ENCODE measurements at places on chromosomes 1 and 21.

DNA sequence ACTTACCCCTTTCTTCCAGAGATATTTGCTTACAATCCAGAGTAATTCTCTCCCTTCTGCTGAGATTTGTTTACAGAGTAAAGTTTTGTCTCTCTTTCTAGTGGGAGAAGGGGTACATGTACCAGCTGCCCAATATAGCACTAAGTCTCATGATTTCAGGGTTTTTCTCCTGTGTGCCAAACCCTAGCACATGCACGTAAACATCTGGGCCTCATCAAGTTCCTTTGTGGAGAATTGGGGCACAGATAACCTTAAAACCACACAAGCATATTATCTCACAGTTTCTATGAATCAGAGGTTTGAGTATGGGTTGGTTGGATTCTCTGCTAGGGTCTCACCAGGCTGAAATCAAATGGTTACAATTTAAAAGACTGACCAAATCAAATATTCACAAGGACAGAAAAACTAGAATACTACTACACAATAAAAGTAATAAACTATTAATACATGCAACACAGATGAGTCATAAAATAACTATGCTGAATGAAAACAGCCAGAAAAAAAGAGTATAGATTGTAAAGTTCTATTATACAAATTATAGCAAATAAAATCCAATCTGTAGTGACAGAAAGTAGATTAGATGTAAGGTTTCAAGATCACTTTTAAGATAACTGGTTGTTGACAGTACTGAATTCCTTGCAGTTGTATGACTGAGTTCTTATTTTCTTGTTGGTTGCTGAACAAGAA, 347.4 kb upstream of the PTBP2 start:
- DNase-seq: no peak

DNA sequence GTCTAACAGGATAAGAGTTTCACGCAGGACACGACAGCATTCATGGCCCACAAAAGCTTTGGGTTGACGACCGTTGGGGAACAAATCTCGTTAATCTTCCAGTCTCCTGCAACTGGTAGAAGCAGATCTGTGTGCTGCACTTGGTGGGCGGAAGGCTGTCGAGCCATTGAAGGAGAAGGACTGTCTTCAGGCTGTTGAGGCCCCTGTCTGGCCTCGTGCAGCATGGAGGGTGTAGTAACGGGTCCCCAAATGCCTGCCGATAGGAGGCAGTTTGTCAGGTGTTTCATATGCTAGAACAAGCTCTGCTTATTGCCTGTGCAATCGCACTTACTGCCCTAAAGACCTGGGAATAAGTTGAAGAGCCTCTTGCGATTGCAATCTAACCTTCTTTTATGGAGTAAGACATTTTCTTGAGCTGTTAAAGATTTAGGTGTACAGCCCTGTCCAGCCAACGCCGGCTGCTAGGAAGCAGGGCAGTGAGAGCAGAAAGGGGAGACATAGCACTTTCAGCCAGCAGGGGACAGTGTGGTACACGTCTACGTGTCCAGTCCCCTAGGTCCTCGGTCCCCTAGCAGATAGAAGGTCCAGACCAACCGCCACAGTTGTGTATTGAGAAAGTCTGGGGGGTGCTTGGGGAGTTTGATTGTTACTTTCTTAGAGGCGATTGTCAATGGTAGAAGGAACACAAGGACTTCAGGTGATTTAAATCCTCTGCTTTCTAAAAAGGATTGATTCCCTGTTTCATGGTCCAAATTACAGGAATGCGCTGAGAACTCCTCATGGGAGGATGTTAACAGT, 102.3 kb upstream of the TMPRSS2 start:
- DNase-seq: no peak

GRCh38 chr21:14451546-14451945, 68.6 kb upstream of the HSPA13 start:
- no peak for DNase-seq

DNA sequence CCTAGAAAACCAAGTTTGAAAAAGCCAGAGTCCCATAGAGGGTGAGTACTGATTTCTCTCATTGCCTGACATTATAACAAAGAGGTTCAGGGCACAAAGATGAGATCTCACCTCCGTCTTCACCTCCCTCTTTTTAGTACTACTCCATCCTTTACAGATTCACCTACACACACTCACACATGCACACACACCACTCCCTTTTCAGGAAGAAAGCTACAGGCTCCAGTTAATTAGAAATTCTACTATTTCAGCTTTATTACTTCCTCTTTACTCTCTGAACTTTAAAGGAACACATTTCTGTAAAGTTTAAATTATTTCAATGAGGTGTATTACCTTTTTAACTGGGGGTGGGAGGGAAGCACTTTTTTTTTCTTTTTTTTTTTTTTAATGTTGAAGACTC, 59.6 kb upstream of the PRDX6 start:
- DNase-seq: no peak

DNA sequence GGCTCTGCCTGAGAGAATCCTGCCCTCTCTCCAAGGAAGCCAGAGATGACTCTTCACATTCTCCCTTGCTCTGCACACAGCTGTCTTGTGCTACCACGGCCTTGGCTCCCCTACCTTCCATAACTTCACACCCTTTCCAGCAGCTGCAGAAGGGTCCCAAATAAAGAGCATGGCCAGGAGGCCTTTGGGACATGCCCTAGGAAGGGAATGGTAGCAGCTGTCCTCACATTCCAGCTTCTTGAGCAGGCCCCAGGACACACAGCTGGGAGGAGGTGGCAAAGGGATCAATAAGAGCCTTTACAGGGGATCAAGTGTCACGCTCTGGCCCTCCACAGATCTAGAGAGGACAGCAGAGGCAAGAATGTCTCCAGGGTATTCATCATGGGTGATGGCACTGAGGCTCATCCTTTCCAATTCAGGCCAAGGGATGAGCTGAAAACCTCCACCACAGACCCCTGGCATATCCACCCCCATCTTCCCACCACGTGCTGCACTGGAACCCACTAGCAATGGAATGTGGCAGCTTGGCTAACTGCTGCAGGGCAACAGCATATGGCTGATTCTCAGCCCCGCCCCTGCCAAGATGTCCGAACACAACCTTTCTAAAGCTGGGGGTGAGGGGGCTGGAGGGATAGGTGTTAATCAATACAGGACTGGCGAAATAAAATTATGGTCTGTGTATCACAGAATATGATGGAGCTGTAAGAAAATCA, 17.8 kb upstream of the RAB29 start:
- no peak for DNase-seq

DNA sequence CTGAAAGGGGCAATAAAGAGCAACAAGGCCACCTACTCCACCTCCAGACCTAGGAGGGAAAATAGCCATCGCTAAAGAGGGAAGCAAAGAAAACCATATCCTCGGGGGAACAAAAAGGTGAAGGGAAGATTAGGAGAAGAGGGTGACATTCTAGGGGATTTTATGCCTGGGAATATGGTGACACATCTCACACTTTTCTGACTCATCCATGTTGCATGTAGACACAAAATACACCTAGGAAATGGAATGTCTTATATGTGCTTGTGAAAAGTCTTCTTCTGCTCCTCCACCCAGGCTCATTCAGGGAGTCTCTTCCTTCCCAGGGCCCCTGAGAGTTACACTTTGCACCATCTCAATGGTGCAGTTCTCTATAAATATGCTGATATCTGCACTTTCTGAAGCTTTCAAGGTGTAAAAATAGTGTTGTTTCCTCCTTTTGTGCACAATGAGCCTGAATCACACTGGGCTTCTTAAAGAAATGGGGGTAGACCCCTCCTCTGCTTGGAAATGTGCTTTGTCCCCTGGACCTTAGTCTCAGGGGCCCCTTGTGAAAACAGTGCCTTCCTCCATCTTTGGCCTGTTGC, 195.9 kb downstream of the CYYR1 start:
- DNase-seq: no peak

- DNase-seq: no peak
Measured at GRCh38 chr21:28483301-28484035, 509.2 kb downstream of the LTN1 start.

- no peak for DNase-seq
Measured at GRCh38 chr1:213154056-213154685, 103.1 kb downstream of the RPS6KC1 start.

DNA sequence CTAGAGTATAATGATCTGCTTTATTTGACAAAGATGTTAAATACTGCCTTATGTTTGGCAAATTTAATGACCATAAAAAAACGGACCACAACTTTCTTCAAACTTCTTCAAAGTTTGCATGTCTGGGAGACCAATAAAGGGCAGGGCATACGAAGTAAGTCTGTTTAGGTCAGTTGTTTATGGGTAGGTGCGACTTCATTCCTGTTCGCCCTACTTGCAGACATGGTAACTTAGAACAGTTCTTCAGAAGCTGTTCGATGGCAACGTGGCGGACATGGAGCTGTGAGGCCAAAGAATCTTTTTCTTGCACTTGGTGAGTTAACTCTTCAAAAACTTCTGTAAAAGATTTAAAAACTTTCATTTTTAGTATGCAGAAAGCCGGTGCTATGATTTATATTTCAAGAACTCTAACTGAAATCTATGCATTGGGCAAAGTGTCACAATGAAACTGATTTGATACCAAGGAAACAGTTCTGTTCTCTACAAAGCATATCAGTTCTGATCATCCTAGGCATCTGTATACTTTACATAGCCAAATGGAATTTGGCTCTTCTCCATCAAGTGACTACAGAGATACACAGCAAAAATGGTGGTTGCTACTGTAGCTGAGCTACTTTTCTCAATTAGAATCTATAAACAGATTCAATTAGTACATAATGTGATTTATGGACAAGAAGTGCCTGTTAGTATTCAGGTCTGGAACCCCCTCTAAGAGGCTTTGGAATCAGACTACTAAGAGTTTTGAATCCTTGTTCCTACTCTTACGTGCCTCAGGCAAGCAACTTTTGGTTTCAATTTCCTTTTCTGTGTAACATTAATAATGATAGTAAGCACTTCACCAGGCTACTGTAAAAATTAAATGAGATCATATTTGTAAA, 25.7 kb downstream of the C21orf91 start:
- DNase-seq: peak; percentile 32

DNA sequence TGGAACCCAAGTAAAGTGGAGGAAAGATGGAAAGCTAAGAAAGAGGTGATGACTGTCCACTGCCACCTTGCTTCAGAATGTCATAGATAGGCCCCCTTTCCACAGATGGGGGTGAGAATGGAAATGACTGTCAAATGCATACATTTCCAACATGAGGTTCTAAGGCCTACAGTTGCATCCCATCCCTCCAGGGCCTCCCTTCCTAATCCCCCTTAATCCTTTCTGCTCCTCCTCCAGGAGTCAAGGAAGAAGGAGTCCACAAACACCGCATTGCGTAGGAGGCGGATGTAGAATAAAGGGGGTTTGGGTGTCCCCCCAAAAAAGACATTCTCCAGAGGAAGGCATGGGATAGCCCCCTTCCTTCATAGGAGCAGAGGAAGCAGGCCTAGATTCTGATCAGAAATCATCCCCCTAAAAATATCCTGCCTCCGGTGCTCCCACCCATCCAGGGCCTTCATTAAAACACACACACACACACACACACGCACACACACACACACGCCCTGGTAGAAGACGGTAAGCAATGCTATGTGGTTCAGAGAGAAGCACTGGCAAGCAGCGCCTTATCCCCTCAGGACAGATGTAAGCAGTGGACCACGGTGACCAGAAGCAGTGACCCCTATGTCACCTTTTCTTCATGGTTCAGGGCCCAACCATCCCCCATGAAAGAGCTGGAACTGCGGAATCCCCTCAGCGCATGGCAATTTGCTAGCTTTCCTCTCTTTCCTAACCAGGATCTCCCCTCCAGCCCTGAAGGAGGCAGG, 2.0 kb downstream of the SV2A start:
- DNase-seq: no peak

- DNase-seq: no peak
Measured at GRCh38 chr1:220113136-220113695, 19.3 kb downstream of the IARS2 start.

DNA sequence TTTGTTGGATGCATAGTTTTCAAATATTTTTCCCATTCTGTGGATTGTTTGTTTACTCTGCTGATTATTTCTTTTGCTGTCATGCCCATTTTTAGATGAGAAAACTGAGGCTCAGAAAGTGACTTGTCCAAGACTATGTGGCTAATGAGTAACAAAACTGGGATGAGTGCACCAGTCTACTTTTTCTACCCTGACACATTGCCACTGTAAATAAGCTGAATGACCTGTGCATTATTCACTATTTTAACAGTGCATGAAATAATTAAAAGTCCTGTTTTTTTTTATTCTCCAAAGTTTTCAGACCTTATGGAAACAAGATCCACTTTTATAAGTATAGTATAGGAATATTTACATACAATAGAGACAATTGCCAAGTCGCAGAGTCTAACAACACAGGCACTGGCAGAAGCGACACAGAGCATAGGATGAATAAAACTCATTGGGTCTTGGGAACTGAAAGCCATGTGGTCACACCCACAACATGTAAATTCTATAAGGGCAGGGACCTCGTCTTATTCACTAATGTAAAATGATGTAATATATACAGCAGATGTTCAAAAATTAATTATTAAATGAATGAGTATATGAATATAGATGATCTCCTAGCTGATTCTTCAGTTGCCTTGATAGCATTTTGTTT, 45.2 kb downstream of the HLX start:
- DNase-seq: peak; percentile 9

- DNase-seq: no peak
Measured at GRCh38 chr1:230028602-230029223, 38.3 kb upstream of the GALNT2 start.

DNA sequence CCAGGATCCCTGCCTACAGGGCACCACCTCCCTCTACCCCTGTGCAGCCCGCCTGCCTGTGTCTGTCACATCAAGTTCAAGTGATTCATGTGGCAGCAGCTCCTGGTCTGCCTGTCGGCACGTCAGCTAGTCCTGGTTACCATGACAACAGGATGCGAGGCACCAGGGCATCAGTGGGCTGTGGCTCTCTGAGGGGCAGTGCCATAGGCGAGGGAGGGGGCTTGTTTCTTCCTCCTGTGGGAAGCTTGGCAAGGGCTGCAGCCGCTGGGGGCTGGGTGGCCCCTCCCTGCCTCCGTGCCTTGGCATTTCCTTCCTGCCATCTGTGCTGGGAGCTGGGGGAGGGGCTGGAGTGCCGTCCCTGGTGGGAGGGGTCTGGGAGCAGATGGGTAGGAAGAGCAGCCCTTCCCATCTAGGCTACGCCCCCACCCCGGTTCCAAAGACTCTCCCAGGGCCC, 43.1 kb downstream of the FOXO6 start:
- no peak for DNase-seq

Data from stromal cell of bone marrow (primary cell).